ENCODE measurements at places on chromosomes 4 and X.

- DNase-seq: no peak
Observed at GRCh38 chrX:137926090-137926489, 360.2 kb downstream of the ZIC3 start.

GRCh38 chrX:44775726-44776125, 68.1 kb upstream of the DUSP21 start:
- no peak for DNase-seq

DNA sequence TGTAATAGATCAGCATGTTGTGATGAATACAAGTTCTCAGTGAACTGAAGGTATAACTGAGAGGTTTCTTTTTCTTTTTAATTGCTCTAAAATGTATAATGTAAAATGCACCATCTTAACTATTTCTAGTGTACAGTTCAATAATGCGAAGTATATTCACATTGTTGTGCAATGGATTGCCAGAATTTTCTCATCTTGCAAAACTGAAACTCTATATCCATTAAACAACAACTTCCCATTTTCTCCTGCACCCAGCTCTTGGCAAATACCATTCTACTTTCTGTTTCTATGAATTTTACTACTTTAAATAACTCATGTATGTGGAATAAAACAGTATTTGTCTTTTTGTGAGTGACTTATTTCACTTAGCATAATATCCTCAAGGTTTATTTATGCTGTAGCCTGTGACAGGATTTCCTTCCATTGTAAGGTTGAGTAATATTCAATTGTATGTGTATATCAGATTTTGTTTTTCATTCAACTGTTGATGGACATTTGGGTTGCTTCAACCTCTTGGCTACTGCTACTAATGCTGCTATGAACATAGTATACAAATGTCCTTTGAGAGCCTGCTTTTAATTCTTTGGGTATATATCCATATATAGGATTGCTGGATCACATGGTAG, 53.5 kb upstream of the NPFFR2 start:
- no peak for DNase-seq

DNA sequence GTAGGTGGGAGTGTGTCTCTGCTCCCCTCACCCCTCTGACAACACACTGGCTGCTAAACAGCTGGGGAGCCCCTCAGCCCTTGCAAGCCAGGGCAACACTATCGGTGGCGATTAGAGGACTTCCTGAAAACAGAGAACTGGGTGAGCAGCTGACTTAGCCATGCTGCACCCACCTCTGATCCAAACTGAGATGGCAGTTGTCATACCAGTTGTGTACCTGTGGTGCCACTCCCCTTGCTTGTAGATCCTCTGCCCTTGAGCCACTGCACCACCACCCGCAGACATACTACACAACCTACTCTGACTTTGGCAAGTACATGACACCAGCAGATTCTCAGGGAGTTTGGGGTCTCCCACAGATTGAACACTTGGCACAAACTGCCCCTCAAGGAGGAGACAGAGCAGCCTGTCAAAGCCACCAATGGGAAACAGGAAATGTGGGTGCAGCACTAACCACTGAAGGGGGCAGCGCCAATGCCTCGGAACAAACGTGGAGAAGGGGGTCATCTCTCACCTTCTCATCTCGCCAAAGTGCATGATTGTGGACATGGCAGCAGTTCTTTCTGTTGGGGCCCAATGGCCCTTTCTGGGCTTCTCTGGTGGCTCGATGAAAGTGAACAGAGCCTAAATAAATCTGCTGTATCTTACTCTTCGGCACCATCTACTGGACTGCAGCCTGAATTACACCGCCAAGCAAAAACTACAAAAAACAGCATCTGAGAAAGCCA, 119.8 kb downstream of the NEK1 start:
- no peak for DNase-seq

DNA sequence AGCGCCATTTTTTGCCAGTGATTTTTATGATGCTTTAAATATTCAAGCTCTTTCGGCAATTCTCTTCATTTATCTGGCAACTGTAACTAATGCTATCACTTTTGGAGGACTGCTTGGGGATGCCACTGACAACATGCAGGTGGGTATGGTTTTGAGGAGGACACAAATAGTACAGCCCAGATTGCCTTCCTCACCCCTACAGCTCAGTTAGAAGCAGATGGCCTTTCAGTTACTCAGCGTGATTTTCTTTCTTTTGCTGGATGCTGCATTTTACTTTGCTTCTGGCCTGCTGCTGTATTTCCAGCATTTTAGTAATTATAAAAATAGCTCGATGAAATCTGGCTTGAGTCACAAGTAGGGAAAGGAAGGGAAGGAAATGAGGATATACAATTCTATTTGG, 114.7 kb downstream of the SLC4A4 start:
- no peak for DNase-seq

- DNase-seq: no peak
Observed at GRCh38 chr4:89055157-89056080, 1.6 kb downstream of the FAM13A start.

DNA sequence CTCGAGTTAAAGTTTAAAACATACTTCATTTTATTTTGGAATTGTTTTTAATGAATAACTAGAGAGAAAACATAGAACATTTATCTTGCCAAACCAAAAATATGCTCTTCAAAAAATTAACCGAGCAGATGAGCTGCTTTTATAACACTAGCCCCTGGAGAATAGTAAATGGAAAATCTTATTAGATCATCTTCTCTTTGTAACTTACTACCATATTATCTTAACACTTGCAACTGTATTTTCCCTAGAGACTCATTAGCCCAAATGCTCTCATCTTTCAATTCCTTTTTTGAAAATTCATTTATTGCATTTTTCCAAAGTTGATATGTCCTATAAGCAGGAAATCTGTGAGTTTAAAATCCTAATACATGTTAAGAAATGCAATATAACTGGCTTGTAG, 143.3 kb downstream of the CAMK2D start:
- DNase-seq: no peak

DNA sequence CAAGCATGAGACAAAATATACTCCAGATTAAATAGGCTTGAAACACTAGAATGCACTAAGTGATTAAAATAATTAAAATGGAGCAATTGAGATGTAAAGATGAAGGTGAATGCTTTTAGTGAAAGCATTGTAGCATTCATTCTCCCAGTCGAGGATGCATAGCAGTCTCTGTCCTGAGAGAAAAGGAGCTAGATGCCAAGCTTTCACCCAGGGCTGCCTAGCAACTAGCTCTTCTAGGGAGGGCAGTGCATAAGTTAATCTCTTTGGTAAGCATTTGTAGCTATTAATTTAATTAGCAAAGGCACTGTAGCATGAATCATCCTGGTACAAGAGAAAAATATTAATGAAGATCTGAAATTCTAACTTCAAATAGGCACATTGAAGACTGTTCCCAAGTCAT, 1014.8 kb downstream of the C4orf33 start:
- no peak for DNase-seq

DNA sequence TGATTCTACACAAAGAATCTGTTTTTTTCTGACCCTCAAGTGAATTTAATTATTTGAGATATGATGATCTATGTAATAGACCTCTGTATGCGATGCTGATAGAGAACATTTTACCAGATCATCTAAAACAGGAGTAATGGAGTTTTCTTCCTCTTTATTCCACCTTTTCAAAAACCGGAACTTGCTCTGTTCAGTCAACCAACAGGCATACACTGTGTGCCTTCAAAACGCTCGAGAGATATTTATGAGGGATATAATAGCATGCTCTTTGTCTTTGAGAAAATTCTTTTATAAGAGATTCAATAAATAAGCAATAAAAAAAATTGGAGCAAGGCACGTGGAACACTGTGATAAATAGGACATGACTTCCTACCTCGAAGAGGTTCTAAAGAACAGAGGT, 2.0 kb downstream of the NYX start:
- DNase-seq: no peak

- DNase-seq: no peak
Observed at GRCh38 chr4:94965852-94966251, 208.1 kb downstream of the BMPR1B start.

- DNase-seq: no peak
Observed at GRCh38 chrX:1119275-1119674, 93.2 kb downstream of the CRLF2 start.

DNA sequence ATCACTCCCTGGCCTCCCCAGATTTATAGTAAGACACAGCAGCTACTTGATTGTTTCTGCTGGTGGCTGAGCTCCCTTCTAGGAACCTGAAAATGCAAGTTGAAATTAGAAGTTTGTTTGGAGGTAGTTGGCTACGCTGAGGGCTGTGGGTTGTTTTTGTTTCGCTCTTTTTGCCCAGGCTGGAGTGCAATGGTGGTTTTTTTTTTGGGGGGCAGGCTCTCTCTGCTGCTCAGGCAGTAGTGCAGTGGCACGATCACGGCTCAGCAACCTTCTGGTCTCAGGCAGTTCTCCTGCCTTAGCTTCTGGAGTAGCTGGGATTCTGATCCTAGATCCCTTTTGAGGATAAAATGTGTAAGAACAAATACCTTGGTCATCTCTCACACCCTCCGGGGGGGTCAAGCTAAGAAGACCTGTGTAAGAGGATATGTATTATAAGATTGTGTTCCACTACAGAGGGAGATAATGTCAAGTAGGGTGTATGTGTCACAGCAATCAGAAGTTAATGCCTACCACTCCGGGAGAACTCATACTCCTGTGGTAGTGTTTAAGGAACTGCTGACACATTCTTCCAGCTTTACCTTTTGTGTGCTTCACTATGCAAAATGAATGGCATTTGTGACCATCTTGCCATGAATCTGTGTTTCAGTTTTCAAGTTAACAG, 9.7 kb downstream of the JADE1 start:
- no peak for DNase-seq

Data from activated CD8-positive, alpha-beta memory T cell treated with anti-CD3 and anti-CD28 coated beads for 1 hour (primary cell).